NB4 (cell line): ENCODE measurements at places on chromosomes 11 and 22.

GRCh38 chr11:20207781-20208621, 47.7 kb upstream of the DBX1 start:
- DNase-seq: no peak

GRCh38 chr22:17891481-17892167, 117.4 kb upstream of the BID start:
- peak; percentile 12 for DNase-seq

DNA sequence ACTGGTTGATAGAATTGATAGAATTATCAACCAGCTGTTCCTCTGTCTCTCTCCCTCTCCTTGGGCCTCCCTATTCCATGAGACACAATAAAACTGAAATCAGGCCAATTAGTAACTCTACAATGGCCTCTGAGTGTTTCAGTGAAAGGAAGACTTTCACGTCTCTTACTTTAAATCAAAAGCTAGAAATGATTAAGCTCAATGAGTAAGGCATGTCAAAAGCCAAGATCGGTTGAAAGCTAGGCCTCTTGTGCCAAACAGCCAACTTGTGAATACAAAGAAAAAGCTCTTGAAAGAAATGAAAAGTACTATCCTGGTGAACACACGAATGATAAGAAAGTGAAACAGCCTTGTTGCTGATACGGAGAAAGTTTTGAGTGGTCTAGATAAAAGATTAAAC, 16.6 kb downstream of the PIH1D2 start:
- no peak for DNase-seq

DNA sequence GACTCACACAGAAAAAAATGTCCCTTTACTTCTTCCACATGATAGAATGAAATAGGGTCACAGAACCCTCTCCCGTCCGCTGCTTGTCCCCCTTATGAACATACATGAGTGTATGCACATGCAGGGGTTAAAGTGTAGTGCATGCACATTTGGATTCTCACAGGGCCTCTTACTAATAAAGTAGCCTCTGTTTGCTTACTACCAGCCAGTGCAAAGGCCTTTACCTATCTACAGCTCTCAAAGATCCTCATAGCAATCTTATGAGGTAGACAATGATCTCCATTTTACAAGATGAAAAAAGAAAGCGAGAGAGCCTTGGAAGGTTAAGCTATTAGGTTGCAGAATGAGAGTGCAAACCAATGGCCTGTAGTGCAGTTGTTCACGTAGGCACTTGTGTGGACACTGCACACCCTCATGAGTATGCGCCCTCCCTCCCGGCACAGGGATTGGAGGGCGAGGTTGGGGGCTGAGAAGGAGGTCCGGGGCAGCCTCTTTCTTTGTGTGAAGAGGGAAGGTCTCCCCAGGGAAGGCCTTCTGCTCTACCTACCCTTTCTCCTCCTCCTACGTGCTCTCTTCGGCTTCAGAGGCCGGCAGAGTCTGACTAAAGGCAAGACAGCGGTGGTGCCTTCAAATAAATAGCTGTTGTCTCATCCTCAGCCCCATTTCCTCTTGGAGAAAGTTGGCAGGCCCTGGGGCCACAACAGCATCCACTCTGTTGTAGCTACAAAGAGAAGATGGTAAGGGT, 91.3 kb downstream of the CEP164 start:
- no peak for DNase-seq

GRCh38 chr11:20131788-20132666, 28.2 kb downstream of the DBX1 start:
- peak; percentile 46 for DNase-seq
